ENCODE measurements at places on chromosomes 3 and 15. TPM values are rescaled to one million over a fixed set of nuclear protein-coding genes. Genes with fewer than 3 reads are reported as not detected.

GRCh38 chr3:135056084-135056730 lies 261.1 kb downstream of the EPHB1 start:
- no peaks in the 10 kb centered on the region for H3K27me3 ChIP-seq
- H3K36me3 ChIP-seq, result no peaks in the 10 kb centered on the region
- no peak for DNase-seq
- no peak overlapping the region for H3K4me3 ChIP-seq
- no peak overlapping the region for H3K27ac ChIP-seq
- no peaks in the 10 kb centered on the region for H3K4me1 ChIP-seq

- no peak for DNase-seq
- no peaks in the 10 kb centered on the region for H3K36me3 ChIP-seq
- H3K27ac ChIP-seq, result no peak overlapping the region
- no peaks in the 10 kb centered on the region for H3K4me1 ChIP-seq
These were observed 70.6 kb downstream of the AP4E1 start for GRCh38 chr15:50979041-50979440.

- H3K36me3 ChIP-seq, result no peaks in the 10 kb centered on the region
- H3K4me3 ChIP-seq, result no peak overlapping the region
- H3K27me3 ChIP-seq, result no peaks in the 10 kb centered on the region
- DNase-seq, result peak; percentile 46
These were observed 12.6 kb upstream of the FBN1 start for GRCh38 chr15:48657950-48658591.

DNA sequence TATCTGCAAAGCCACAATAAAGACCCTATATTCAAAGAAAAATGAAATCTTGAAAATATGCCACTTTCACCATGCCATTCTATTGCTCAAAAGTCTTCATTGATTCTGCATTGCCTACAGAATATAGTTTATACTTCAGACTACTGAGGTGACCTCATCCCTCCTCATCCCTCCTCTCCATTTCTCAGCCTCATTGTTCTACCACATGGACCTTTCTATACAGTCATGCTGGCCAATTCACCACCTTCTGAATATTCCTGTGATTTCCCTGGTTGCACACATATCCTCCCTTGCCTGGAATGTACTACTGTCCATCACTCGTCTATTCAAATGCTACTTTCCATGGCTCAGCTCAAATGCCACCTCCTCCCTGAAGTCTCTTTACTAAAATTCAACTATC lies 3.5 kb upstream of the COL8A1 start:
- no peak overlapping the region for H3K27ac ChIP-seq

The TMEM108 gene
- polyA plus RNA-seq, result 0.61 TPM

The ONECUT1 gene
- not detected for polyA plus RNA-seq

The CLRN1 gene
- polyA plus RNA-seq, result not detected

All from ovary (tissue), 10 donors.